ENCODE measurements at places on chromosomes 3 and 15. TPM values are rescaled to one million over a fixed set of nuclear protein-coding genes. Genes with fewer than 3 reads are reported as not detected.

- DNase-seq, result peak; percentile 53
- H3K4me1 ChIP-seq, result peaks cover 50% of the 10 kb centered on the region
- H3K36me3 ChIP-seq, result peaks cover 45% of the 10 kb centered on the region
- H3K27me3 ChIP-seq, result no peaks in the 10 kb centered on the region
- peak overlapping the region; percentile 37 for H3K4me3 ChIP-seq
Measured at GRCh38 chr3:189049458-189050236, 122.1 kb upstream of the TPRG1 start.

- peaks cover 1% of the 10 kb centered on the region for H3K27me3 ChIP-seq
- H3K4me3 ChIP-seq, result peak overlapping the region; percentile 87
- H3K4me1 ChIP-seq, result peaks cover 36% of the 10 kb centered on the region
- DNase-seq, result no peak
Measured at GRCh38 chr15:34223904-34224596, 766 bp upstream of the EMC4 start.

- H3K4me3 ChIP-seq, result no peak overlapping the region
- H3K4me1 ChIP-seq, result peaks cover 4% of the 10 kb centered on the region
- DNase-seq, result no peak
- H3K27me3 ChIP-seq, result peaks cover 4% of the 10 kb centered on the region
- H3K27ac ChIP-seq, result no peak overlapping the region
Measured at GRCh38 chr15:60096157-60096556, 92.0 kb downstream of the FOXB1 start.

DNA sequence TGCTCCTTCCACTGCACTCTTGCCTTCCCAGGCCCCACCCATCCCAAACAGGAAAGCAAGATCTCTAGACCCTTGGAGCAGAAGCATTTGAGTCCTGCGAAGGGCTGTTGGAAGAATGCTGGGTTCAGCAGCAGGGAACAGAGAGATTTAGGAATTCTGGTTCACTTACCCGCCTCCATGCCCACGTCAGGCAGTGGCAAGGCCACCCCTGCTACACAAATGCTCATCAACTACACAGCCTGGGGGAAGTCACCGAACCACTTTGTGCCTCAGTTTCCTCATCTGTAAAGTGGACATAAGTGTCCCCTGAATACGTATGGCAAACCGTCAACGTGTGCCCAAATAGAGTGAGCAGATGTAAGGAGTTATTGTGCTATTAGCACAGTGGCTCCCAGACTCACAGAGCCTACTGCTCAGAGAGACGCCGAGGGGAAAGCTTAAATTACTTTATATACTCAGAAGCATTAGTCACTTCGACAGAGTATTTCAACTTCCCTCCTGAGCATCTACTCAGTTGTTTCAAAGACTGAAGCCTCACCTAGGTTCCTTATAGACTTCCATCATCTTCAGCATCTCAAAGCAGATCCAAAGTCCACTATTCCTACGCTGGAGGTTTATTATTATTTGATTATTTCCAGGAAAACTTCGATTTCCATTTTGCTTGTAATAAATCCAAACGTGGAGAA lies 905 bp downstream of the HOMER2 start:
- H3K27ac ChIP-seq, result no peak overlapping the region
- no peak overlapping the region for H3K4me3 ChIP-seq

DNA sequence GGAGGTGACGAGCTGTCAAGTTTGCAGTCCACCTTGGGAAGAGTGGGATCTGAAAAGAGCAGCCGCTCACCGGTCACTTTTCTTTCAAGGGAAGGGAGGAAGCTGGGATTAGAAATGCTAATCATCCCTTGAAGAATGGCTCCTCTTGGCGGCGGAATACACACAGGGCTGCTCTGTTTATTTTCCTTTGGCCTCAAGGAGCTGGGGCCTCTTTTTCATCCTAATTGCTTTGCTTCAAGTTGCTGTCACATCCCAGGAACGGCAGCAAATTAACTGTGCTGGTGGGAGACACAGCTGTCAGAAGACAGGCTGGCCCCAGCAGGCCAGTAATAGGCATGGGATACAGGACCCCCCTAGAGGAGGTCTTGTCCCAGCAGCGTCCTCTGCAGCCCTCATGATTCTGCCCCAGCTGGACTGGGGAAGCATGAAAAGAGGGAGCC lies 6.7 kb downstream of the KBTBD13 start:
- peaks cover 32% of the 10 kb centered on the region for H3K27me3 ChIP-seq
- no peaks in the 10 kb centered on the region for H3K36me3 ChIP-seq
- no peak for DNase-seq

GRCh38 chr15:31206386-31207181 lies 105.1 kb upstream of the TRPM1 start:
- peaks cover 3% of the 10 kb centered on the region for H3K36me3 ChIP-seq
- peaks cover 3% of the 10 kb centered on the region for H3K27me3 ChIP-seq
- H3K4me3 ChIP-seq, result no peak overlapping the region
- no peak overlapping the region for H3K27ac ChIP-seq
- peaks cover 40% of the 10 kb centered on the region for H3K4me1 ChIP-seq

- no peaks in the 10 kb centered on the region for H3K36me3 ChIP-seq
- H3K27me3 ChIP-seq, result no peaks in the 10 kb centered on the region
- no peaks in the 10 kb centered on the region for H3K4me1 ChIP-seq
- no peak overlapping the region for H3K27ac ChIP-seq
- DNase-seq, result no peak
Measured at GRCh38 chr3:10855871-10856662, 40.0 kb downstream of the SLC6A11 start.

- H3K36me3 ChIP-seq, result peaks cover 1% of the 10 kb centered on the region
- H3K4me1 ChIP-seq, result peaks cover 11% of the 10 kb centered on the region
- DNase-seq, result no peak
- H3K27ac ChIP-seq, result no peak overlapping the region
- H3K4me3 ChIP-seq, result no peak overlapping the region
Measured at GRCh38 chr3:10136426-10137005, 5.1 kb upstream of the VHL start.

DNA sequence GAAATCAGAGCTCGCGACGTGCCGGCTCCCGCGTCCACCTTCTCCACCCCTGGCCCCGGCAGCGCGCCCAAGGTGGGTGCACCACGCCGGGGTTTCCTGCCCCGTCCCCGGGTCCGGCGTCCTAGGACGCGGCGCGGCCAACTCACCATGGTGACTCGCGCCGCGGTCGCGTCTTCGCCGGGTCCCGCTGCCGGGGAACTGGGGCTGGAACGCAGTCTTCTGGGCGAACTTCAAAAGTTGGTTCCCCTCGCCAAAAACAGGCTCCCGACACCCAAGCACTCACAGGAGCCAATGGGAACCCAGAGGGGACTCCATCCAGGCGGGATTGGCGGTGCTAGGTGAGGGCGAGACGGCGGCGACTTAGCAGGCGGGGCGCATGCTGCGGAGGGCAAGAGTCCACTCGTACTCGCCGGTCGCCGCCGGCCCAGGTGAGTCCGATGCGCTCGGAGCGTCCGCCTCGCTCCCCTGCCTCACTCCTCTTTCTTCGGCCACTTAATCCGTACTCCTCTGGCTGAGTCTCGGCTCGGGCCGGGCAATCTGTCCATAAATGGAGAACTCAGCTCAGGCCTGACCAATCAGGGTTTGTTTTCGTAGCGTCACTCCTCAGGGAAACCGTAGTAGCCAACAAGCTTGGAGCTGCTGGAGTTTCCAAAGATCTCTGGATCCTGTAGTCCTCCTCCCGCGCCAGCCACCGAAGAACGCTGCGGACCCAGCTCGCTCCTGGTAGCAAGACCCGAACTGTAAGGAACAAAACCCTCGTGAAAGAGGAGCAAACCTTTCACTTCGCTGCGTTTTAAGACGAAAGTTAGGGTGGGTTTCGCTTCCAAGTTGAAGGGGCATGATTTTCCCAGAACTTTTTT lies at the start of gene MYO1E:
Gene MYO1E (minus strand): TSS at position 520 of the 860 bp plus-strand sequence. CDS start 371 bp downstream, at position 149.
- peaks cover 32% of the 10 kb centered on the region for H3K4me1 ChIP-seq
- DNase-seq, result peak; percentile 44
- peaks cover 9% of the 10 kb centered on the region for H3K36me3 ChIP-seq
- peaks cover 55% of the 10 kb centered on the region for H3K27me3 ChIP-seq
- H3K4me3 ChIP-seq, result peak within 1 kb of the TSS; percentile 82

- no peaks in the 10 kb centered on the region for H3K36me3 ChIP-seq
- H3K4me1 ChIP-seq, result no peaks in the 10 kb centered on the region
- DNase-seq, result no peak
- no peak overlapping the region for H3K4me3 ChIP-seq
Measured at GRCh38 chr3:157416347-157417087, 20.1 kb upstream of the PTX3 start.

DNA sequence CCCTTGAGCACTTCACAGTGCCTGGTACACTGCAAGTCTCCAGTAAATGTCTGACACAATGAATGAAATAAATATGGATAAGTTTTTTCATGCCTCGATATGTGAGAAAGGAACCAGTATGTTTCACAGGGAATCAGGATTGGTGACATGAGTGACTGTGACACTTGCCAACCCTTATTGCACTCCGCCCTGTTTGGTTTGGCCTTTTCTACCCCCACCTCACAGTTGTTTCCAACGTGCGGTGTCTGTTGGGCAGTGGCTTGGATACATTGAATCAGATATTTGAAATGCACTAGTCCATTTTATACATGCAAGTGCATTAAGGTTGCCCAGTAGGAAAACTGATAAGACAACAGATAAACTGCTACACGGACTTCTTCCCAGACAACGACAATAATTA lies 2.0 kb downstream of the NPHP3 start:
- H3K27ac ChIP-seq, result no peak overlapping the region
- peaks cover 37% of the 10 kb centered on the region for H3K4me1 ChIP-seq
- H3K36me3 ChIP-seq, result peaks cover 35% of the 10 kb centered on the region
- H3K4me3 ChIP-seq, result peak overlapping the region; percentile 92
- no peak for DNase-seq
- H3K27me3 ChIP-seq, result no peaks in the 10 kb centered on the region

- H3K36me3 ChIP-seq, result peaks cover 51% of the 10 kb centered on the region
- no peak for DNase-seq
- no peak overlapping the region for H3K27ac ChIP-seq
- H3K4me1 ChIP-seq, result peaks cover 3% of the 10 kb centered on the region
Measured at GRCh38 chr3:121481106-121481880, 64.5 kb downstream of the POLQ start.

GRCh38 chr3:147422601-147423536 lies 13.7 kb downstream of the ZIC1 start:
- no peak for DNase-seq
- no peaks in the 10 kb centered on the region for H3K36me3 ChIP-seq
- peaks cover 55% of the 10 kb centered on the region for H3K27me3 ChIP-seq
- H3K4me1 ChIP-seq, result no peaks in the 10 kb centered on the region
- H3K27ac ChIP-seq, result no peak overlapping the region

GRCh38 chr15:67019884-67020520 lies 45.4 kb upstream of the SMAD3 start:
- H3K27me3 ChIP-seq, result peaks cover 22% of the 10 kb centered on the region
- no peaks in the 10 kb centered on the region for H3K36me3 ChIP-seq
- no peak for DNase-seq
- peaks cover 20% of the 10 kb centered on the region for H3K4me1 ChIP-seq
- H3K27ac ChIP-seq, result no peak overlapping the region

GRCh38 chr15:101008158-101009139 lies 89.3 kb downstream of the LRRK1 start:
- no peaks in the 10 kb centered on the region for H3K36me3 ChIP-seq
- no peak overlapping the region for H3K27ac ChIP-seq
- H3K4me3 ChIP-seq, result peak overlapping the region; percentile 83
- peaks cover 23% of the 10 kb centered on the region for H3K4me1 ChIP-seq
- peak; percentile 87 for DNase-seq

GRCh38 chr3:148175214-148175613 lies 522.5 kb upstream of the AGTR1 start:
- H3K4me3 ChIP-seq, result no peak overlapping the region
- no peak overlapping the region for H3K27ac ChIP-seq
- no peak for DNase-seq
- no peaks in the 10 kb centered on the region for H3K36me3 ChIP-seq

DNA sequence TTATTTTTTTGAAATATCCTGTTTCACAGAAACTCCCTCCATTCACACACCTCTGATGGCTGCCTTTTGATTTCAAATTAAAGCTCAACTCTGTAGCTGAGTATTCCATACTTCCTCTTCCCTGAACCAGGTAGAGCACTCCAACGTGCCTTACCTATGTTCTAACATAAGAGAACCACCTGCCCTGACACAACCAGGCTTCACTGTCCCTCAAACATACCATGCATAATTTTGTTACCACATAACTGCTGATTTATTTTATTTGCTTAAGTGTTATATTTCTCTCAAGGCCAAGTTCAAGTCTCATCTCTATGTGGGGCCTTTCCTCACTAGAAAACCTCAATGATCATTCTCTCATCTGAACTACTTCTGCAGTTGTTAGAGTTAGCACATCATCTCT lies 209.7 kb downstream of the P3H2 start:
- H3K27me3 ChIP-seq, result no peaks in the 10 kb centered on the region
- H3K4me1 ChIP-seq, result no peaks in the 10 kb centered on the region
- H3K27ac ChIP-seq, result no peak overlapping the region
- H3K4me3 ChIP-seq, result no peak overlapping the region
- DNase-seq, result no peak

DNA sequence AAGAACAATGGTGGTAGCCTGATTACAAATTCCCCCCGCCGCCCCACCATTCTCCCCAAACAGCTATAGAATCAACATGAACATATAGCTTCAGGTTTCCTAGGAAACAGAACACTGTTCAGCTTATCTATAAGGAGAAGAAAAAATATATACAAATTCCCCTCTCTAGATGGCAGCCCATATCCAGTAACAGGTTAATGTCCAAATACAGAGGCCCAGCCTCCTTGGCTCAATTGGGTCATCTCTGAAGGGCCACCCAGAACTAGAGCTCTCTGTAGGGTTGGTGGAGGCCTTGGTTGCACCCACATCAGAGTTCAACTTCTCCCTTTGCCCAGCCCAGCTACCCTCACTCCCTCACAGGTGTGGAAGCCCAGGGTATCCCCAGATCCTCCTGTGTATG lies 91.5 kb upstream of the ADAMTS17 start:
- no peaks in the 10 kb centered on the region for H3K36me3 ChIP-seq
- no peak overlapping the region for H3K27ac ChIP-seq
- no peak overlapping the region for H3K4me3 ChIP-seq
- H3K27me3 ChIP-seq, result no peaks in the 10 kb centered on the region

TMEM42 gene
- total RNA-seq, result 9.7 TPM

CPN2 gene
- total RNA-seq, result not detected

FBXL2 gene
- total RNA-seq, result not detected

RIOX2 gene
- total RNA-seq, result 46.5 TPM

OXTR gene
- 0.73 TPM for total RNA-seq

GATM gene
- 1.9 TPM for total RNA-seq

XCR1 gene
- not detected for total RNA-seq

SLC24A5 gene
- not detected for total RNA-seq

NR1I2 gene
- 0.13 TPM for total RNA-seq

NME9 gene
- total RNA-seq, result 0.43 TPM

MOBP gene
- total RNA-seq, result not detected

SYNM gene
- 5.5 TPM for total RNA-seq

CPEB1 gene
- not detected for total RNA-seq
